ENCODE measurements at places on chromosomes 16 and 17.

DNA sequence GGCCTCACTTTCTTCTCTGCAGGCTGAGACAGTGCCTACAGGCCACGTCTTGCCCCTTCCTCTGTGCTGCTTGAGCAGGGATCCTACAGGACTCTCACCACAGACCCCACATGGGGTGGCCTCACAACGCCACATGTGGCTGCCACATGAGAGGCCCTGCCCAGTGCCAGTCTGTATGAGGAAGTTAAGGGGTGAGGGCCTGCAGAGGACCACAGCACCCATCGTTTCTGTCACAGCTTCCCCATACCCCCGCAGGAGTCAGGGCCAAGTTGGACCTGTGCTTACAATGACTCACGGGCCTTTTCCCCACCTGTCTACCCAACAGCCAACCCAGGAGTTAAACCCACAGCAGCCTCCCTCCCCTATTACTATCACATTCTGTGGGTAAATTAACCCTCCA lies 2.9 kb upstream of the GSDMB start:
- DNase-seq = no peak

- peak; percentile 6 for DNase-seq
Measured at GRCh38 chr17:51475730-51476129, 215.4 kb downstream of the UTP18 start.

GRCh38 chr16:88691924-88692560 lies 5.7 kb upstream of the SNAI3 start:
- no peak for DNase-seq

GRCh38 chr17:37177254-37177870 lies 198.4 kb upstream of the C17orf78 start:
- DNase-seq = no peak

DNA sequence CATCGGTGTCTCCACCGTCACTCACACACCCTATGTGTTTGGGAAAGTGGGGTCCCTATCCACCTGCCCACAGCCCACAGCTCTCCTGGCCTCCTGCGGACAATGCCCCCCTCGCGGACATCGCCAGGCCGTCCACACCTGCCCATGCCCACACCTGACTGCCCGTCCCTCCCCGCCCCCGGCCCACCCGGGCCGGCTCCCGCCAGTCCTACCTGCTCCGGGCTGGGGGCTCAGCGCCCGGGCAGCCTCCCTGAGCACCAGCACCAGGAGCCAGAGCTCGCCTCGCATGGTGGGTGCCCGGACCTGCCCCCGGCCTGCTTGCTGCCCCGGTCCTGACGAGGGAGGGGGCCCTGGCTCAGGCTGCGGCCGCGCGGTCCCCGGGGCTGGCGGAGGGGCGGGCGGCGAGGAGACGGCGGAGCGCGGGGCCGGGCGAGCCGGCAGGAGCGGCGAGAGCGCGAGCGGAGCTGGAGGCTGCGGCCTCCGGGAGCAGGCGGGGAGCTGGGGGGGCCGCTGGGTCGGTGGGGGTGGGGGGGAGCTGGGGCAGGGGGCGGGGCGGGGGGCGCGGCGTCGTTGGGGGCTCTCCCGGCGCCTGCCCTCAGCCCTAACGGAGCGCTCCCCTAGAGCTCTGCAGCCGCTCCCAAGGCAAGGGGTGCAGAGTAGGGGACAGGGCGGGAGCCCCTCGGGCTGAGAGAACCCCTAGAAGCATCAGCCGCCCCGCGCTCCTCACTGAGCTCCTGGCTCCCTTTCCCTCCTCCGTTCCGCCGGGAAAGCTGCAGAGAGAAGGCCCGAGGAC lies at the start of gene PLXDC1:
Gene PLXDC1 (minus strand): TSS at position 488 of the 793 bp plus-strand sequence. CDS start 200 bp downstream, at position 288.
- no peak for DNase-seq

DNA sequence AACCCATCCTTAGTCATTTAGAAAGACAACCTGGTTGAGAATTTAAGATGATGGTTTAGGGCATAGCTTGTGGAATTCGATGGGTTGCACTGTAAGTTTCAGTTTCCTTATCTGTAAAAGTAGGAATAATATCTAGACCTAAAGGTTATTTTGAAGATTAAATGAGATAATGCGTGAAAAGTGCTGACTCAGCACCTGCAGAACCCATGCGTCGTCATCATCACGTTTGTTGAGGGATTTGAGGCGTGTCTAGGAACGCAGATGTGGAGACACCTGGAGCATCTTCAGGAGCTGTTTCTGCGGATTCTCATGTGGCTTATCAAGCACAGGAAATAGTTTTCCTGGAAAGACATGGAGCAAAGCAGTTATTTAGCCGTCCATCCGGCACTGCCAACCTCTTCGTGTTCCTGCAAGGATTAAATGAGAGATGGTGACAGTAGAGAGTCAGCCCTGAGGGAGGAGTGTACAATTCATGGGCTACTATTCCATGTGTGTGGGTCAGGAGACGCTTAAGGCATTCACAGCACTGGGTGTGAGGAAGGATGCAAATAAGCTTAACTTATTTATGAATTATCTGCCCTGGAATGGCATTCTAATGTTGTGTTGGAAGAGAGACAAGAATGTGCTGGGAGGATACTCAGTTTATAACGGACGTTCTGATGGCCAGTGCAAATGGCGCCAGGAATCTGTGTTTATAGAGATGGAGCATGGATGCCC lies 536.1 kb downstream of the MAF start:
- no peak for DNase-seq

- DNase-seq = peak; percentile 46
Measured at GRCh38 chr17:27526604-27527002, 70.4 kb downstream of the KSR1 start.

GRCh38 chr17:78358538-78359320 lies 1.1 kb downstream of the SOCS3 start:
- peak; percentile 60 for DNase-seq

GRCh38 chr16:9526791-9527190 lies 435.3 kb downstream of the HAPSTR1 start:
- DNase-seq = no peak
